Eye (tissue), 1 donor: ENCODE measurements at places on chromosomes 6 and 20.

DNA sequence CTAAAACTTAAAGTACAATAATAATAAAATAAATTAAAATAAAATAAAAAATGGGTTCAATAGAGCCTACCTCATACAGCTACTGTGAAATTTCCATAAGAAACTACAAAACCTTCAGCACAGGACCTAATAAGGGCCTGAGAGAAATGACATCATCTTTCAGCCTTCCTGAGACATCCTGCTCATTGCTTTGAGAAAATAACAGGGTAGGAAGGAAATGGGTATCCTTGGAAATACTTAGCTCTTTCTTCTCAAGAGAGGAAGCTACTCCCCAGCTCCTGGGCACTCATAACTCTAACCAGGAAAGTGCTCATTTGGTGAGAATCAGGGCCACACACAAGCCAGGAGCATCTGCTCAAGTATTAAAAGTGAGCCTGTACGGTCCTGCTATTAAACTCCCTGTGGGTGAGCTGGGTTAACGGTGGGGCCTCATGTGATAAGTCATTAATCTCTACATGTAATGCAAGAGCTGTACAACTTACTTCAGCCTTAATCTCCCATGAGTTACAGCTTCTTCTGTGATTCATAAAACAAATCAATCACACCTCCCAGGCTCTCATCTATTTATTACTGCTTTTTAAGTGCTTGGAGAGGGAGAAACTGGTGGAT is 141.4 kb downstream of the MAFB start:
- DNase-seq, result peak; percentile 6

DNA sequence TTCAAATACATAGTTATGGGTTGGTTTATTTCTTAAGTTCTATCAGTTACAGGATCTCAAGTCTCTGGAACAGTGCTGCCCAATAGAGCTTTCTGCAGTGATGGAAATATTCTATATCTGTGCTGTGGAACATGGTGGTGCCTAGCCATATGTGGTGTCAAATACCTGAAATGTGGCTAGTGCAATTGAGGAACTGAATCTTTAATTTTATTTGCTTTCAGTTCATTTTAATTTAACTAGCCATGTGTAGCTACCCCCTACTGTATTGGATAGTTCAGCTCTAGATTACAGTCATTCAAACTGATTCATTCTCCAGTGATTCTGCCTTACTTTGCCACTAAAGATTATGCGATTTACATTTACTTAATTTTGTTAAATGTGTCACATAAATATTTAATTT is 503.2 kb downstream of the CDKAL1 start:
- no peak for DNase-seq

DNA sequence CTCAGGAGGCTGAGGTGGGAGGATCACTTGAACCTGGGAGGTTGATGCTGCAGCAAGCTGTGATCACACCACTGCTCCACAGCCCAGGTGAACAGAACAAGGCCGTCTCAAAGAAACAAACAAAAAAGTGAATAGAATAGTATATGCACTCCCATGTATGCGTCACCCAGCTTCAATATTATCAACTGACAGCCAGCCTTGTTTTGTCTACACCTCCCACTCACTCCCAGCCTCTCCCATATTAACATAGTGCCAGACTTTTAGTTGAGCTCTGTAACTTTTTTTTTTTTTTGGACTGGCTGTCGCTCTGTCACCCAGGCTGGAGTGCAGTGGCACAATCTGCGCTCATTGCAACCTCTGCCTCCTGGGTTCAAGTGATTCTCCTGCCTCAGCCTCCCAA is 18.1 kb upstream of the ILRUN start:
- DNase-seq, result no peak

DNA sequence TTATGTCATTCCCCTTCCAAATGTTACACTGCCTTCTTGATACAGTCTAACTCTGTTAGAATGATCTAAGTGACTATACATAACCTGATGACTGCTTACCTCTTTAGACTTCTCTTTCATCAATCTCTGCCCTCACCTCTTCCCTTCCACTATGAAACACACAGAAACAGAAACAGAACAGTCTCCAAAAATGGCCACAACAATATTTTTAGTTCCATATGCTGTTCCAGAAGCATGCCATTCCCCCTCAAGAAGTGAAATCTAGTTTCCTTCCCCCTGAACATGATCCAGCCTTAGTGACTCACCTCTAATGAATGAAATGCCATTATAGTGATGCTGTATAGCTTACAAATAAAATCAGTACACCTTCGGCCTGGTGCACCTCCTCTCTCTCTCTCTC is 229.3 kb upstream of the TENT5A start:
- DNase-seq, result no peak

- DNase-seq, result no peak
Measured at GRCh38 chr6:135163440-135163738, 17.7 kb upstream of the MYB start.

GRCh38 chr20:25223179-25223661 is 24.7 kb upstream of the PYGB start:
- peak; percentile 35 for DNase-seq

DNA sequence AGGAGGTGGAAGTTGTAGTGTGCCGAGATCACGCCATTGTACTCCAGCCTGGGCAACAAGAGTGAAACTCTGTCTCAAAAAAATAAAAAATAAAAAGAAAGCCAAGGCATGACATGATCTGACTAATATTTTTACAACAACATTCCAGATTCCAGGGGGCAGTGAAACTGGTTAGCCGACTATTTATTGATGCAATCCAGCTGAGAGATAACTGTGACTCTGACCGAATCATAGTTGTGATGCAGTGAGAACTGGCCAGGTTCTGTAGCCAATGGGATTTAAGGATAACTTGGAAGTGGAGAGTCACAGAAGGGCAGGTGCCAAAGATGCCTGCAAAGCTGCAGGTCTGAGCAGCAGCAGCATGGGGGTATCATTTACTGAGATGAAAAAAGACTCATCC is 82.9 kb upstream of the TSHZ2 start:
- no peak for DNase-seq

GRCh38 chr6:82006027-82006738 is 241.4 kb downstream of the IBTK start:
- DNase-seq, result no peak

GRCh38 chr20:3464166-3464565 is 6.7 kb upstream of the ATRN start:
- no peak for DNase-seq
